Activated T-helper 17 cell treated with anti-CD3 and anti-CD28 coated beads, Interleukin-2, amount 50 U/mL, for 72 hours (primary cell): ENCODE measurements at places on chromosomes 13 and 19.

- ATAC-seq: no peak
These were observed 19.0 kb downstream of the C2CD4C start for GRCh38 chr19:389935-390289.

DNA sequence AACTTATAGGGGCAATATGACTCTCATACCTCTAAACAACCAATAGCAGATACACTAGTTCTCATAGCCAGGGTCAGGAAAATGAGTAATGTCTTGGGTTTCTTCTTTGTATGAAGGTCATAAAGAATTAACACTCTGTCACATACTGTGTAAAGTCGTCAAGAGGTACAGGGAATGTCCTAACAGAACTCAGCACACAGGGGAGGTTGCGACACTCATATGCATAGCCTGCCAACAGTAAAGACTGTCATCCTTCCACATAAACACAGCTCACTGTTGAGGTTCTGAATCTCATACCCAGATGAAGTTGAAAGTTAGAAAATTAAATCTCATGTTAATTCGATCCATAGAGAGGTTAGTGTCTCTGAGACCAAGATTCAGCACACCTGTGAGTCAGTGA is 34.2 kb upstream of the ZNF254 start:
- no peak for ATAC-seq

- ATAC-seq: no peak
These were observed 812.8 kb upstream of the SLC10A2 start for GRCh38 chr13:103878891-103879605.

- ATAC-seq: no peak
These were observed 795 bp downstream of the JOSD2 start for GRCh38 chr19:50510121-50510670.

- no peak for ATAC-seq
These were observed 10.4 kb downstream of the SAMD4B start for GRCh38 chr19:39352381-39353255.

GRCh38 chr19:34254698-34255432 is 511 bp downstream of the GARRE1 start:
- peak; percentile 62 for ATAC-seq

- ATAC-seq: no peak
These were observed 197.2 kb downstream of the RAP2A start for GRCh38 chr13:97631158-97631557.

DNA sequence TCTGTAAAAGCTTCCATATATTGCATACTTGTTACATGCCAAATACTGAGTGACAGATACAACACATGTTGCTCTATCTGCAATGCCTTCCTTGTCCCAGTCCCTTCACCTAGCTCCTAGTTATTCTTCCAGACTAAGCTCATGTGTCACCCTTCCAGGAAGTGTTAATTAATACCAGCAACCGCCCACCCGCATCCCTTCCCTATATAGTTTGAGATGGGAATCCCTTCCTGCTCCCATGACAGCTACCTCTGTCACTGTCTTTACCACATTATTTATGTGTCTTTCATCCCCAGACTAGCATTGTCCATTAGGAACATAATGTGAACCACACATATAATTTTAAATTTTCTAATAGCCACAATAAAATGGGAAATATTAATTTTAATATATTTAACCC is 49.5 kb upstream of the FRY start:
- ATAC-seq: no peak

- ATAC-seq: no peak
These were observed 13.5 kb downstream of the ARRDC5 start for GRCh38 chr19:4889034-4889815.

- no peak for ATAC-seq
These were observed 15.6 kb upstream of the ZNF227 start for GRCh38 chr19:44196772-44197171.

DNA sequence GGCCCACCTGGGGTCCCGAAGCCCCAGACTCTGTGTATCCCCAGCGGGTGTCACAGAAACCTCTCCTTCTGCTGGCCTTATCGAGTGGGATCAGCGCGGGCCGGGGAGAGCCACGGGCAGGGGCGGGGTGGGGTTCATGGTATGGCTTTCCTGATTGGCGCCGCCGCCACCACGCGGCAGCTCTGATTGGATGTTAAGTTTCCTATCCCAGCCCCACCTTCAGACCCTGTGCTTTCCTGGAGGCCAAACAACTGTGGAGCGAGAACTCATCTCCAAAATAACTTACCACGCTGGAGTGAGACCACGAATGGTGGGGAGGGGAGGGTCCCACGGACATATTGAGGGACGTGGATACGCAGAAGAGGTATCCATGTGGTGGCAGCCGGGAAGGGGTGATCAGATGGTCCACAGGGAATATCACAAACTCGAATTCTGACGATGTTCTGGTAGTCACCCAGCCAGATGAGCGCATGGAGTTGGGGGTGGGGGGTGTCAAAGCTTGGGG is 1.0 kb upstream of the ICAM5 start:
- peak; percentile 17 for ATAC-seq

GRCh38 chr19:46950526-46951170 is 69.0 kb upstream of the NPAS1 start:
- peak; percentile 28 for ATAC-seq

GRCh38 chr19:46607448-46607841 is 6.3 kb downstream of the CALM3 start:
- no peak for ATAC-seq

DNA sequence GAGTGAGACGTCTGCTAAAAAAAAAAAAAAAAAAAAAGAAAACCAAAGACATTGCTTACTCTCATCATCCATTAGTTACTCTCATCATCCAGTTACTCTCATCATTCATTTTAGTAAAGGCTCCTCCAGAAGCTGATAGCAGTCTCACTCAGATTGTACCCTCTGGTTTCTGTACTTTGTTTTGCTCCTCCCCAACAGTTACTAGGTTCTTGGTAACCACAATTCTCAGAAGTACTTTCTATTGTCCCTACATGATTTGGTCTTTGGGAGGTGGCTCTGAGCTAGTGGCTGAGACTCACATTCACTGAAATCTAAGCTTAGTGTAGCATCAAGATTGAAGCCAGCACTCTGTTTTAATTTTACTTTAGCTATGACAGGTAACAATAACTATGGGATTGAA is 14.3 kb downstream of the ERICH4 start:
- ATAC-seq: peak; percentile 97
